Stimulated activated CD8-positive, alpha-beta memory T cell treated with anti-CD3 and anti-CD28 coated beads, Interleukin-7, amount 100 ng/mL, for 24 hours (primary cell): ENCODE measurements at places on chromosomes 6 and 20.

GRCh38 chr6:160319246-160319645 lies 28.9 kb upstream of the SLC22A3 start:
- no peak for DNase-seq

- DNase-seq: no peak
These were observed 6.1 kb downstream of the RIN2 start for GRCh38 chr20:19764207-19764606.

- no peak for DNase-seq
These were observed 1.7 kb downstream of the SHLD1 start for GRCh38 chr20:5751856-5752255.

DNA sequence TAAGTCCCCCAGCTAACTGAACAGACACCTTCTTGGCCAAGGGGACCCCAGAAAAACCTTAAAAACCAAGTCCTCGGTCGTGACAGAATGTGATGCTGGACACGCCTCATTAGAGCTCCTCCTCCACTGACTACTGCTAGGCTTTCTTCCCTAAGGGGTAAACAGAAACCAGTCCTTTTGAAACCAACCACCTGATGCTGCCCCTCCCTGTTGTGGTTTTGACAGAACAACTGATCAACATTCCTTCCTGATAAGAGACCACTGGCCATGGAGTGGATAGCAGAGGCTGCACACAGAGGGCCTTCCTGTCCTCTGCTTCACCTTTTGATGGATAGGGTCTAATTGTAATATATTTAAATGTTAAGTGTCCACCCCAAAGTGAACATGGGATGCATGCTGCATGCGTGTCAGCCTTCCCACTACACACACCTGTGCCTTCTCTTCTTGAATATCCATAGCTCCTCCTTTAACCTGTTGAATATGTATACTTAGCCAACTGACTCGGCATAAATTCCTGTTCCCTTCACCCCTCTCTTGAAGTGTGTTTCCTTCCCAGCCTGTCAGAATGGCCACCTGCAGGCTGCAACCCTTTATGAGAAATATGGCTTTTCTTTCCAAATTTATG lies 27.9 kb upstream of the SLC2A12 start:
- DNase-seq: no peak

DNA sequence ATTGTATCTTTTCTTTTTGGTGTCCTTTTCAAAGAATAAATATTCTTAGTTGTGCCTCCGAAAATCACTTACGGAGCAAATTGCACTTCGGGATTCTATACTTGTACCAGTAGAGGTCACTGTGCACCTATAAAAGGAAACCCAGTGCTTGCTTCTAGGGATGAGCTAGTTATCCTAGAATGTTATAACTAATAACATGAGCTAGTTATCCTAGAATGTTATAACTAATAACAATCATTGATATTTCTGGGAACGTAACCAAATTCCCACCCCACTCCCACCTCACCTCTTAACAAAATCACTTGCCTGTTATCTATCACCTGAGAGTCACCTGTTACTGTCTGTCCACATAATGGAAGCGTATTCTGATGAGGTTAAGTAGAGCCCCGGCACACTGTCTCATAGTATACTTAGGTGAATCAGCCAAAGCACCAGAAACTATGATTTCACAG lies 126.9 kb upstream of the TIAM2 start:
- DNase-seq: no peak

- DNase-seq: no peak
These were observed 1.0 kb upstream of the RIPOR2 start for GRCh38 chr6:24936641-24937317.

DNA sequence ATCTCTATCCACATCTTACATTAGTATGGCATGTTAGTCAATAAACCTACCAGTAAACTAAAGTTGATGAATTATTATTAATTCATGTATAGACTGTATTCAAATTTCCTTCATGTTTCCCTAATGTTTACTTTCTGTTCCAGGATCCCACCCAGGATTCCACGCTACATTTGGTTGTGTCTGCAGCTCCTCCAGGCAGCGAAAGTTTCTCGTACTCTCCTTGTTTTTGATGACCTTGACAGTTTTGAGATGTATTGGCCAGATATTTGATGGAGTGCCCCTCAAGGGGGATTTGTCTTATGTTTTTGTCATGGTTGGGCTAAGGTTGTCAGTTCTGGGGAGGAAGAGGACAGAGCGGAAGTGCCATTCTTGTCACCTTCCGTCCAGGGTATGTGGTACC lies 445.2 kb upstream of the CDH4 start:
- no peak for DNase-seq

- DNase-seq: no peak
These were observed 135.0 kb upstream of the AFDN start for GRCh38 chr6:167691533-167692312.

DNA sequence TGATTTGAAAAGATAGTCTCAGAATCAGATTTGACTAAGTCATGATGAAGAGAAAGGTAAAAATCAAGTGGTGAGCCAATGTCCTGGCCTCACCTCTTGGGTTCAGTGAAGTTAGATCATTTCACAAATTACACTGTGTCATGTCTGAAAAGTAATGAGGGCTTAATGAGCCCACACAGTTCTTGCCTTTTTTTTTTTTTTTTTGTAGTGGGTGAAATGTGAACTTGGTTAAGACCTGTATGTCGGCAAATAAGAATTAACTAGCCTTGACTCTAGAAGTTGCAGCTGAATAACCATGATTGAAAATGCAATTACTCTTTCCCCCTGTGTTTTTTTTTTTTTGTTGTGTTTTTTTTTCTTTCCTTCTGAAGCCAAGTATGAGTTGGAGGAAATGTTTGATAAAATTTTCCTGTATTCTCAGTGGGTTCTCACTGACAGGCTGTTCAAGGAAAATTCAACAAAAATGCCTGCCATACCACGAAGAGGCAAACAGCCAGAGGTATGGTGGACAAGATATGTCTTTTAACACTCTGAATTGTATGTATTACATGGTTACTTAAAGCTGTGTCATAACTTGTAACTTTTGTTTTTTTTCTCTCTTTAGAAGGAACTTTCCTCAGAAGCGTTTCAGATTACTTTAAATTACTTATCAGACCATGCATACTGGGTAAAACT lies 135.2 kb upstream of the MLIP start:
- DNase-seq: no peak

- no peak for DNase-seq
These were observed 134.6 kb downstream of the GRM4 start for GRCh38 chr6:34011264-34011663.

DNA sequence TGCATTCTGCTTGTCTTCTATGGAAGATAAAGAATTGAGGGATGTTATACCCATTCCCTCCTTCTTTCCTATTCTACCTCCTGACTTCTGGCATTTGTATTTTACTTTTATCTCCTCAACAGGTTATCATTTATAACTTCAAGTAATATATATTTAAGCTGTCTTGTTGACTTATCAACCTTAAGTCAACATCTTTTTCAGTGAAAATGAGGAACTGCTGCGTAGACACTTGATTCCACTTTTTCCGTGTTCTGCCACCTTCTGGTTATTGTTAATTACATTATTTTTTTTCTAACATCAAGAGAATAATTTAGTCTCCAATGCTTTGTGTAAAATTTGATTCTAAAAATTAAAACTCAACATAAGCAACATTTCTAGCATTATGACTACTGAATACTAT lies 107.5 kb downstream of the PRKN start:
- no peak for DNase-seq

- DNase-seq: no peak
These were observed 213.6 kb upstream of the PREP start for GRCh38 chr6:105616521-105616920.

GRCh38 chr20:49395183-49395582 lies 87.3 kb downstream of the KCNB1 start:
- DNase-seq: no peak

- DNase-seq: peak; percentile 72
These were observed 49.4 kb upstream of the PTPN1 start for GRCh38 chr20:50460608-50461267.

DNA sequence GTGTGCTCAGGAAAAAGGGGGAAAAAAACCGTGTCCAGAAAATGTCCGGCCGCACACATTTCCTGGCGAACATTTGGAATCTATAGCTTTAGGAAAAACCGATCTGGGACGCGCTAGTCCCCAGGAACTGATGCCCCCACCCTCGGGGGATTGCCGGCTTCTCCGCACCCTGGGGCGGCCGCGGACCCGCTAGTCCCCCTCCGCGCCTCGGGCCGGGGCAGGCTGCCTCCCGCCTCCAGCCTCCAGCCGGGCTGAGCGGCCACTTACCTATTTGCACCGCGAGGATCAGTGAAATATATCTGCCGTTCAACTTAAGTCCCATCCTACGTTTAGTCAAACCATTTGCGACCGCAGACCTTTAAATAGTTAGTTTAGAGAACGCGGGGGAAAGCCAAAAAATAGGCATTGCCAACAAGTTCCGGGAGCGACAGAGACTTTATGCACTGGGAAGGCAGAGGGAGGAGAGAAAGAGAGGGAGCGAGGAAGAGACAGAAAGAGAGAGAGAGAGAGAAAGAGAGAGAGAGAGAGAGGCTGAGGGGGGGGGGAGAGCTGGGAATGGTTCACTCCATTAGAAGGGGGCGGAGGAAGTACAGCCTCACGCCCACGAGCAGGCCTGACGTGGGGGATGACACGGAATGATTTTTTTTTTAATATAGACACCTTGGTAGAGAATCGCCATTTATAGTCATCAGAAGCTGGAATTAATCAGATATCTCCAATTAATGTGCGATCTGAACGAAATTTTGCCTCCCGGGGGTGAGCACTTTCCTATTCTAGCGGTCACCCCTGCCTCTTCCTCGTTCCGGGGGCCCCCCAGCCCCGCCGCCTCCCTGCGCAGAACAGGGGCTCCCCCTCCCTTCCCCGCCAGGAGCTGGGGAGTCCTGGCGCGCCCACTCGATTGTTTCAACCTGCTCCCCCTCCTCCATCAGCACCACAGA lies at the start of gene NRN1:
NRN1 (minus strand) TSS at position 498 of the 938 bp plus-strand sequence; CDS start at position 322, 176 bp downstream.
- no peak for DNase-seq
